AG04450 (cell line): ENCODE measurements at places on chromosomes 1 and 21. TPM values are rescaled to one million over a fixed set of nuclear protein-coding genes. Genes with fewer than 3 reads are reported as not detected.
A peak's percentile ranks its signal among the peaks of the same experiment; 100 is the strongest.

Gene DNAI4
- polyA plus RNA-seq, result 2.1 and 2.2 TPM in 2 replicates

DNA sequence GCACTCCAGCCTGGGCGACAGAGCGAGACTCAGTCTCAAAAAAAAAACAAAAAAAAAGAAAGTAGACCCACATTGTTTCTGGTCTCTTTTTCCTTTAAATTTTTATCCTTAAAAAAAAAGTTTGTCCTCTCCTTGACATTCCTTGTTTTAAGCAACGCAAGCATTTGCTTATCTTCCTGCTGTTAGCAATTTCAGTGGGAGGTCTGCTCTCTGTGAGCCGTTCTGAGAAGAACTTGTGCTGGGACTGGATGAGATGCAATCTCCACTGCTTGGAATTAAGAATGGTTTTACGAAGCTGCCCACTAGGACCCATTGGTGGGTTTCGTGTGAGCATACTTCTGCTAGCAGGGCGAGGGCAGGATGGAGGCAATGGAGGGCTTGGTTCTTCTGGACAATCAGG, 225.1 kb upstream of the TMEM51 start:
- DNase-seq, result no peak

GRCh38 chr1:25039229-25039628, 109.2 kb upstream of the RUNX3 start:
- DNase-seq, result no peak

GRCh38 chr1:37704966-37705365, 12.7 kb downstream of the CDCA8 start:
- peak; percentile 34 for DNase-seq
